ENCODE measurements at places on chromosomes 6 and 20.

DNA sequence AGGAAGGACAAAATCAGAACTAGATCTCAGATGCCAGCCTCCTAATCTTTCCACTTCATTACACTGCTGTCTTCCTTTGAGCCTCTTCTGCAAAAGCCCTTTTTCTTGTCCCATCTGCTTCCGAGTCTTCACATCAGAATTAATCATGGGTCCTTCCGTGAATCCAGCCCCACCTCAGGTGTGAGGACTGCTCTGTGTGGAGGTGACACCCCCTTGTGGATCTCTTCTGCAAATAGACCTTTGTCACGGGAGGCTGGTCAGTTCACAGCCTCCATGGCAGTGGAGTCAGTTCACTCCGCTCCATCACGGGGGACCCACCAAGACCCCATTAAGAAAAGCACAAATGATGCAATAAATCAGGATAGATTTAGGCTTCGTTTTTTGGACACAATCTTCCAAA is 171.1 kb downstream of the ADAT2 start:
- no peak for DNase-seq

DNA sequence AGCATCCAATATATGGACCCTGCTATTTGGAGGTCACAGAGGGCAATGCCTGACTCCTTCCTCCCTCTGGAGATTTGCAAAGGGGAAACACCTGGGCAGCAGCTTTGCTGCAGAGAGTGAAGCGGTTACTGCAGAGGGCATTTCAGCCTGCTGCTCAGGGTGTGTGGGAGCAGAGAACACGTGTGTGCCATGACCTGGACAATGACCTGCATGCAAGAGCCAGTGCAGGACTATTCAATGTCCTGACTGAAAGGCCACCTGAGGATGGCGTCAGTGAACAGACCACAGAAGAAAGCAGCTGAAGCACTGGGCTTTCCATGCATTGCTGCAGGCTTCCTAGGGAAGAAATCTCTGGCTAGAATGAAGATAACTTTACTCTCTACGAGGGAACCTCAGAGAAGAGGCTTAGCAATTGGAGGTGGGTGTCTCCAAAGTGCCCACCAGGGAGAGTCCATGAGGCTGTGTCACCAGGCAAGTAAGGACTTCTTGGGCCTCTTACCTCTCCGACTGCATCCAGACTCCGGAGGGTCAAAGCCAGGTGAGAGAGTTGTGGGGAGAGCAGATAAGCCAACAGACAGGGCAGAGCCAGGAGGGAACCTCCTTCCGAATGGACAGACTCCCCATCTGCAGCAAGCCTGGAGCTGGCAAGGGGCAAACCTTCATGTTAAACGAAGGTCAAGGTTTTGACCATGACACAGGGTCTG is 52.9 kb upstream of the PMEPA1 start:
- DNase-seq: no peak

DNA sequence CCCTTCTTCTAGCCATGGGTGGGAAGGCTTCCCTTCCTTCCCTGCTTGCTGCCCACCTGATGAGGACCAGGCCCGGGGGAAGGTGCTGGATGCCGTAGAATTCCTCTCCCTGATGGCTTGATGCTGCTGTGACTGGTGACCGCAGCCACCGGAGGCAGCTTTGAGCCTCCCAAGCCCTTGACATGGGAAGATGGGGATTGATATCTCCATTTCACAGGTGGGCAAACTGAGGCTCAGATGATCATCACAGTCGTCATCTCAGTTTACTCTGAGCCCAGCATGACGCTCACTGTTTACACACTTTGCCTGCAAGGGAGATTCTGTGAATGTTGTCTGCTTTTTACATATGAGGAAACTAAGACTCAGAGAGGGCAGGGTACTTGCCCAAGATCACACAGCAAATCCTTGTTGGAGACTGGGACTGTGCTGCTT is 43.9 kb downstream of the SRC start:
- DNase-seq: no peak

DNA sequence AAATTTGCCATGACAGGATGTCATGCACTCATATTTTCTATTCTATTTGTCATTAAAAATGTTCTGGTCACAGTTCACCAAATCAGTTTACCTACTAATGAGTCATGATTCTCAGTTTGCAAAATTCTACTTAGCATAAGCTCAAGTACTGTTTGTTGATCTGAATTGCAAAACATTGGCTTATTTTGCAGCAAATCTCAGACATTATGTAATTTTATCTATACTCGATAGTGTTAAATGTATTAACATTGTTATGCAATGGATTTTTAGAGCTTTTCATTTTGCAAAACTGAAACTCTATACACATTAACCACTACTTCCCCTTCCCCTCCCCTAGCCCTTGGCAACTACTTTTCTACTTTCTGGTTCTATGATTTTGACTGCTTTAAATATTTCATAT is 213.8 kb upstream of the ZFP64 start:
- DNase-seq: no peak

DNA sequence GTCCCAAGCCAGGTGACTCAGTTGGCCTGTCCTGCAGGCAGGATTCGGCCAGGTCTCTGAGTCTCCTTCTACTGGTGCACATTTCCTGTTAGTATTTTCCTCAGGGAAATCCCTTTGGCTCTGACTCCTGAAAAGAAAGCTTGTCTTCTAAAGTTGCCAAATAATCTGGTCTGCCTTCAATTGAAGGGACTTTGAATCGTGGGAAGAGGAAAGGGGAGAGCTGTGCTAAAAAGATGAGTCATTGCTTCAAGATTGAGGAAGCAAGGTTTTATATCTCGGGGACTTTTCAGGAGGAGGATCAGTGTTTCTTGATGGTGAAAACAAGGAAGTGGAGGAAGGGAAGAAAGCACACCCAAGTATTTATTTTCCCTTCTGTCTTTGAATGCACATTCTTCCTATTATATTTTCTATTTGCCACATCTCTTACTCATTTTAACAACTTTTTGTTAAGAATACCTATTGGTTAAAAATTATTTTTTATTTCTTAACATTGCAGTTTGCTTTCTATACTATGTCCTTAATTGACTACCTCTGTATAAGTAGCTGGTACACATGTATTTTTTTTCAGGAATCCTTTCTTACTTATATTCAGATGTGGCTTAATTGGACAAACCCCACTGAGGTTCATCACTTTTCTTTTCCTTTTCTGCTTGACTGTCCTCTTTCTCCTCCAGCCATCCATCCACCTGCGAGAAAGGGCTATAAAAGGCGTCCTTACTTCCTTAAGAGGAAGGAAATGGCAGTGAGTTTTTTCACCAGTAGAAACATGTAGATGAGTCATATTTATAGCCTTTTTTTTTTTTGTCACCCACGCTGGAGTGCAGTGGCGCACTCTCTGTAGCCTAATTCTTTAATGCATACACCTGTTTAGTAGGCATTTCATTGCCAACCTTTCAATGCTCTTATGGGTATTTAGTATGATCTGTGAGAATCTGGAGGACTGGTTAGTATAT is 15.0 kb upstream of the IFNGR1 start:
- peak; percentile 88 for DNase-seq

GRCh38 chr6:25278261-25278913 is 787 bp upstream of the CARMIL1 start:
- DNase-seq: no peak

GRCh38 chr6:39059496-39060310 is 11.1 kb downstream of the GLP1R start:
- no peak for DNase-seq

DNA sequence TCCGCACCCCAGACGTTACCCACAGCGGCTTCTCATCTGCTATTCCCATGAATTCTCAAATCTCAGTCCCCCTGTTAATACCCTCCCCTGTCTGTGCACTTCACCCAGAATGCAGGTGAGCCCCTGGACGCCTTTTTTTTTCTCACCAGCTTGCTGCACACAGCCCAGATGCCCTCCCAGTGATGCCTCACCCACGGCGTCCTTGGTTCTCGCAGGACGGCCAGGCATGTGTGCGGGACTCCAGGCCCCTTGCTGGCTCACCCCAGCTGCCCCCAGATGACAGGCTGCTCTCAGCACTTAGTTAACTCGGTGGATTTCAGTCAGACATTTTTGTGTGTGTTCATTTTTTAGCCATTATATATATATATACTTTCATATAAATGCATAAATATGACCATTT is 25.4 kb upstream of the PI16 start:
- no peak for DNase-seq

DNA sequence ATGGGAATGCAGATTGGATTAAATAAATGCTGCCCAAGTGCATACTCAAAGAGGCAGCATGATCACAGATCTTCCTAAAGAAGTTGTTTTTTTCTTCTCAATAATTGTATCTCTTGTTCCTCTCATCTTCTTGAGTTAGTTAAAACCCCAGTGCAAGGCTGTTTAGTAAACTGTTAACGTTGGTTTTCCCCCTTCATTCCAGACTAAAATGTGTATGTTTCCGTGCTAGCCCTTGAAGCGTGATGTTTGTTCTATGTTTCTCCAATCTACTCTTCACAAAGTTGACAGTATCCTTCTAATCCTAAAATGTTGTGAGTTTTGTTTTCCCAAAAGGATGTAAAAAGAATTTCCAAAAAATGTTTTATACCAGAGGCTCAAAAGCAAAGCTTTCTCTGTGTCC is 15.6 kb downstream of the CYP24A1 start:
- DNase-seq: no peak

- DNase-seq: no peak
These were observed 12.3 kb downstream of the PREX1 start for GRCh38 chr20:48815537-48815936.

DNA sequence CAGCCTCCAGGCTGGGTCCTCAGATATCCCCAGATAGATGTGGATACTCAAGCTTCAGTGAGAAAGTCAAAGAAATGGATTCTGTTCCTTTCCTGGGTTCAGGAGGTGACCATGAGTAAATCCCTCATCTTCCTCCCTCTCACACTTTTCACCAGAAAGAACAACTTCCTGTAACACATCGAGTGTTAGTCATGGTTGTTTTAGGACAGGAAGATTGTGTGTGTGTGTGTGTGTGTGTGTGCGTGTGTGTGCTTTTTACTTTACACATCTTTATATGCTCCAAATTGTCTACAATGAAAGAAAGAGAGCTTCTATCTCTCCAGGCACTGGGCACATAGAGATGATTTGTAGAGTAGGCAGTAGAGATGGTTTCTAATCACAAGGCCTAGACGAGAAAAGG is 139.9 kb downstream of the TBXT start:
- DNase-seq: no peak

GRCh38 chr6:106973836-106974335 is 643 bp downstream of the CD24 start:
- DNase-seq: no peak

- no peak for DNase-seq
These were observed 3.5 kb downstream of the FOXS1 start for GRCh38 chr20:31841928-31842327.

DNA sequence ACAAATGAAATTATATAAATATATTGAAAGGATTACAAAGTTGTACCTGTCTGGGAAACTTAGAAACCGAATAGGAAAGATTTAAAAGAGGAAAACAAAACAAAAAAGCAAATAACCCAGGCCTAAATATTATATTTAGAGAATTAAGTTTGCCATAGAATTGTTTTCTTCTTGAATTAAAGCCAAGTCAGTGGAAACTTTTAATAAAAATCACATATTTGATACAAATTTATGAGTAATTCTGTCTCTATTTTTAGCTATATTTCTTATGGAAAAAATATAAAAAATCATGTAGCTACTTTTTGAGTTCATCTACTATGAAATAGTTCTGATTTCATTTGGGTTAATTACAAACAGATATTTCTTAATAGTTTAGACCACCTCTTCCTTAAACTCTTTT is 470.2 kb upstream of the HSF2 start:
- no peak for DNase-seq

DNA sequence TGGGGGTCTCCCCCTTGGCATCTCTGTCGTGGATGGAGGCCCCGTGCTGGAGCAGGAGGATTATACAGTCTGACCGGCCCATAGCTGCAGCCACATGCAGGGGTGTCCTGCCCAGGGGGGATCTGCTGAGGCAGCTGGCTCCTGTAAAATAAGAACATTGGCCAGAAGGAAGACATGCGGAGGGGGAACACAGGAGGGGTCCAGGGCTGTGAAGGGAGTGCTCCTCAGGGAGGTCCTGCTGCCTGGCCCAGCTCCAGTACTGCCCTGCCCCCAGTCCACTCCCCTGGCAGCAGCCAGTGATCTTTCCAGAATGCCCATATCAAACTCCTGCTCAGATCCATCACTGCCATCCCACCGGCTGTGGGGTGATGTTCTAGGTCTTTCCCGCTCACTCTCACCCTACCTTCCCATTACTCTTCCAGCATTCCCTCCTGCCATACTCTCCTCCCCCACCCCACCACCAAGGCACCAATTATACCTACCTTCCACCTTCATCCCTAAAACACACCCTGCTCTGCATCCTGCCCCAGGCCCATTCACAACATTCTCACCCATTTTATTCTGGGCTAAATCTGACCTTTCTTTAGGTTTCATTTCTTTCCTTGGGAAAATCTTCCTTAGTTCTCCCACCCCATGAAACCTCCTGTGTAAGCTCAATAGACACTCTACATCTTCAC is 9.7 kb downstream of the ANKRD60 start:
- no peak for DNase-seq

- no peak for DNase-seq
These were observed 428.2 kb downstream of the LMBRD1 start for GRCh38 chr6:69368613-69369012.

DNA sequence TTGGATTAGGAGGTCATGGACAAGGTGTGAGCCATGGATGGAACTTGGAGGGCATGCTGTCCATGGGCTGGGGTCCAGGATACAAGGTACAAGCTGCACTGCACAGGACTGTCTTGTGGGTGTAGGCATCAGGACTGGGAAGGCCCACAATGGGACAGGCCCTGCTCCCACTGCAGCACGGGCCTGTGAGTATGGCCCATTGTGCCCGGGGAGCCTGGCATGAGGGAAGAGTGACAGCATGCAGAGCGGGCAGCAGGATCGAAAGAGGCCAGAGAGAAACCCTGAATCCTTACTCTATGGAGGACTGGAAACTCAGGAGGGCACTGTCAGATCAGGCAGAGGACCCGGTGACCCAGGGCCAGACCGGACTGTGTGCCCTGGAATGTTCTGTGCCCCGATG is 211.3 kb downstream of the PREX1 start:
- no peak for DNase-seq

GRCh38 chr6:26273673-26274588 is 91.1 kb upstream of the BTN3A2 start:
- DNase-seq: no peak

DNA sequence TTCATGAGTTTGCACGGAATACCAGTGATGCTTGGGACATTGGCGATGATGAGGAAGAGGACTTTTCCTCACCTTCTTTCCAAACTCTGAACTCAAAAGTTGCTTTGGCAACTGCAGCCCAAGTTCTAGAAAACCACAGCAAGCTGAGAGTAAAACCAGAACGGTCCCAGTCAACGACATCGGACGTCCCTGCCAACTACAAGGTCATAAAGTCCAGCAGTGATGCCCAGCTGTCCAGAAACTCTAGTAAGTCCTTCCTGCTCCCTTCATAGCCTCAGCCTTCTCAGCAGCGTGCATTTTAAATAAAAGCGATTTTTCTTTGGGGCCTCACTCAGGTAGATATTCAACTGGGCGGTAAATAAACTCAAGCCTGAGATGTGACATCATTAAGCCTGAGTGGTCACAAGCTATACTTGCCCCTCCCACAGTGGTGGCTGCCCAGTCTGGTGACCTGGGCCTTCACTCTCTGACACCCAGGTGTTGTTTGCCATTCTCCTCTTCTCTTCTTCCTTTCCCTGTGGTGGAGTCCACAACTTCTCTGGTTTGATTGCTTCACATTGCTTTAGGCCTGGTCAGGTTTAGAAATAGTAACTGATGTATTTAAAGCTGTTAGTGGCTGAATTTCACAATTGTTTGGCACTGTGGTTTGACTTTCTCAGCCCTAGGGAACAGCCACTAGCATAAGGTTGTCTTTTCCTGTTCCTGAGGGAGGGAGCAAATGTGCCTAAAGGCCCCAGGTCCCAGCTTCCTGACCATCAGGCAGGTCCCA is 21.6 kb upstream of the TMEM217 start:
- DNase-seq: peak; percentile 23
